ENCODE measurements at places on chromosomes 3 and 15.

- DNase-seq = no peak
Measured at GRCh38 chr3:122324871-122325323, at the start of gene CSTA. TSS of gene CSTA (plus strand) at chr3:122325248. CDS start at chr3:122325293, 45 bp downstream.

- no peak for DNase-seq
Measured at GRCh38 chr3:178255315-178255714, 280.9 kb upstream of the KCNMB2 start.

DNA sequence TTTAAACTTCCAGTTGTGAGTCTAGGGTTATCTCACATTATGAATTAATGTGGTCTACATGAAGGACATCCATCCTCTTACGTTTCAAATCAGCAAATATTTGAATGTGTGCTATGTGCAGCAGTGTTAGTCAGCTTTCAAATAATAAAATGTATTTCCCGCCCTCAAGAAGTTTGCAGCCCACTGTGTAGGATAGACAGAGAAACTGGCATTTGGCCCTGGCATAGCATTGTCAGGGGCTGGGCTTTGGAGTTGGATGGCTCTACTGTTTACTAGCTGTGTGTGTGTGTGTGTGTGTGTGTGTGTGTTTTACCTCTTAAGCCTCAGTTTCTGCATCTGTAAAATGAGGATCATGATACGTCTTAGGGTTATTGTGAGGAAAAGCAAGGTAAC lies 400.5 kb upstream of the C2CD4B start:
- DNase-seq = no peak

- no peak for DNase-seq
Measured at GRCh38 chr3:49761661-49762060, 24.7 kb downstream of the IP6K1 start.

- no peak for DNase-seq
Measured at GRCh38 chr3:187822402-187822801, 77.1 kb upstream of the BCL6 start.

DNA sequence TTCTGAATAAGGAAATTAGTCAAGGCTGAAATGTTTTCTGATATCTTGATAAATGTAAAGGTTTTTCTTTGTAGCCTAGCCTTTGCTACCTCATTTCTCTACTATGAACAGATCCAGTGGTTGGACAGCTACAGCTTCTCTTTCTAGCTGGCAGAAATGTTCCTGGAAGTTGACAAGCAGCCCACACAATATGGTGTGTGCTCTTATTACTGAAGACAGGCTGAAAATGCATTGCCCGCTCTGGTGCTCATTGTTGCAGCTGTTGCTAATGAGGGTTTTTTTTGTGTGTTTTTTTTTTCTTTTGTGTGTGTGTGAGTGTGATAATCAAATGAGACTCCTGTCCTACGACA lies 844.3 kb upstream of the SEMA6D start:
- DNase-seq = no peak

GRCh38 chr3:141262308-141262705 lies 30.7 kb downstream of the PXYLP1 start:
- DNase-seq = no peak

- no peak for DNase-seq
Measured at GRCh38 chr3:170773682-170774425, 96.1 kb downstream of the RPL22L1 start.

- peak; percentile 15 for DNase-seq
Measured at GRCh38 chr3:10194328-10195071, 29.8 kb downstream of the IRAK2 start.

DNA sequence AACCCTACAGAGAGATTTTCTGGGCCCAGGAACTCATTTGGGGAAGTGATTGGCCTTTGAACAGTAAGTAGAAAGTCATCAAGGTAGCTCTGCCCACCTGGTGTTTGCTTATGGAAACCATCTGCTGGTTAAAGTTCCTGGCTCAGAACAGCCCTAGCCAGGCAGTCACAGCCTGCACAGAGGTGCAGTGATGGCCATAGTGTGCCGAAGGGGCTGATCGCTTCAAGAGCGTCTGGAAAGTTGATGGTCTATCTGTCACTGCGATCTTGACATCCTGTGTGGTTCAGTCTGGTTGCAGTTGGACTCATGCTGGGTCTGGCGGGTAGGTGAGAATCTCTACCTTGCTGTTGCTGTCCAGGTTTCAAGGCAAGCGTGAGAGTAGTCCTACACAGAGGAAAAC lies 151.6 kb downstream of the SLCO3A1 start:
- DNase-seq = no peak

DNA sequence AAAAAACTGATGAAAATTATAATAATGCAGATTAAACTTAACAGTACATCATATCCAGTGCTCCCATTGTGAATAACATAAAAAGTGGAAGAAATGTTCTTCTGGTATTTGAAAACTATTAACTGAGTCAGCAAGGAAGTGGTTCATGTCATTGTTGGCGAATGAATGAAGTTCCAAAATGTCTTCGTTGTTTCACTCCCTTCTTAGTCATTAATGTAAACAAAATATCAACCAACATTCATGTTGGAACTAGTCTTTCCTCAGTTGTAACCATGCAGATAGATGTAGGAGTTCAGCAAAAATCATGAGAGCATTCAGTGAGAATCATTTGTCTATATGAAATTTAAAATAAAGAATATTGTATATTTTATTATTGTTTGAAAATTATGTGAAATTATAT lies 44.1 kb upstream of the ICE2 start:
- DNase-seq = no peak

DNA sequence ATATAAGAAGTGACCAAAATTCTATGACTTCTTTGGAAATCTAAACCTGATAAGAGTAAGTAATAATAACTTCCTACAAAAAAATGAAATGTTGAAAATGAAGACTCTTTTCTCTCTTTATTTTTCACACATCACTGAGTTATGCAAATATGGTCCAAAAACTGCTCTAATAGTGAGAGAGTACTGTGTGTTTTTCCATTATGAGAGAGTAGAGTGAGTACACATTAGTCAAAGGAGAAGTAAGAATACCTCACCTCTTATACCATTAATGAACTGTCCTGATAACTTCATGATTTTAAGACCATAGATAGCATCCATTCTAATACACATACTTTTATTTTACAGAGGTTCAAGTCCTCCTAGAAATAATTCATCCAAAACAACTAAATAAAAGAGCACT lies 1310.2 kb downstream of the SI start:
- DNase-seq = no peak

GRCh38 chr15:81768773-81769172 lies 277.0 kb downstream of the MEX3B start:
- no peak for DNase-seq
